ENCODE measurements at places on chromosomes 4 and X.

- H3K36me3 ChIP-seq: peaks cover 13% of the 10 kb centered on the region
- H3K4me1 ChIP-seq: peaks cover 59% of the 10 kb centered on the region
- no peak overlapping the region for H3K27ac ChIP-seq
Measured at GRCh38 chr4:1199556-1200331, 27.4 kb upstream of the SPON2 start.

DNA sequence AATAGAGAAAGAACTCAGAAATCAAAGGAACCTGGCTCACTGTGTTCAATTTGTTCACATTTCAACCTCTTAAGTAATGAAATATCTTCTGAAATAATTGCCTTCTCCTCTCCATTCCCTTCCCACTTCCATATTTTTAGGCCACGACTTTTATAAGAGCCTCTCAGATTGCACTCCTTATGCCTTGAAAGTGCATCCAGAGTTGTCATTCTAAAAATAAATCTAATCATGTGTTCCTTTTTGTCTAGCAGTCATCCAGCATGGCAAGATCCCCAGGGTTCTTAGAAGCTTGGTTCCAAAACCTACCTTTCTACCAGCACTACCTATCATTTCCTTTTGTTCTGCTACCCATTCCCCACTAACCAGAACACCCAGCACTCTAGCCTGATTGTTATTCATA lies 42.4 kb upstream of the RPA4 start:
- H3K27ac ChIP-seq: no peak overlapping the region
- no peak overlapping the region for H3K4me3 ChIP-seq
- no peaks in the 10 kb centered on the region for H3K4me1 ChIP-seq
- DNase-seq: no peak

- no peaks in the 10 kb centered on the region for H3K27me3 ChIP-seq
- no peak for DNase-seq
- peak overlapping the region; percentile 94 for H3K27ac ChIP-seq
- peak overlapping the region; percentile 64 for H3K4me3 ChIP-seq
Measured at GRCh38 chr4:103018391-103019307, 856 bp downstream of the SLC9B1 start.

DNA sequence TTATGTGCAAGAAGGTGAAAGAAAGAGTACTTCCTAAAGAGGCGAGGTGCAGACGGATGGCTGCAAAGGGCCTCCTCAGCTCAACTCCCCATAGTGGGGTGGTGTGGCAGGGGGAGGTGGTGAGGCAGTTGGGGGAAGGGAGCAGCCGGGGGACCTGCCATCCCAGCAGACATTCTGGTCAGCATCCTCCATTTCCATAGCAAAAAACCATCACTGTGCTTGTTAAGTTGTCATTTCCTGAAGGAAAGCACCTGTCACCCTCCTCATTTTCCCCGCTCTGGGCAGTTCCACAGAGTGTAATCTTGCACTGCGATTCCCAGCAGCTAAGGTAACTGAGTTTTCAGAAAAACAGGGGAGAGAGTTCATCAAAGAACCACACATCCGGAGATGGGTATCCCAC lies 51.5 kb downstream of the TSPAN5 start:
- H3K4me3 ChIP-seq: no peak overlapping the region
- no peaks in the 10 kb centered on the region for H3K27me3 ChIP-seq

Measured in CD4-positive, alpha-beta T cell (primary cell).